Stimulated activated CD8-positive, alpha-beta memory T cell treated with anti-CD3 and anti-CD28 coated beads, Interleukin-4, amount 100 ng/mL, for 1 hour (primary cell): ENCODE measurements at places on chromosomes 2 and 18.

GRCh38 chr2:101696272-101697123 is 1.0 kb upstream of the MAP4K4 start:
- DNase-seq = no peak

DNA sequence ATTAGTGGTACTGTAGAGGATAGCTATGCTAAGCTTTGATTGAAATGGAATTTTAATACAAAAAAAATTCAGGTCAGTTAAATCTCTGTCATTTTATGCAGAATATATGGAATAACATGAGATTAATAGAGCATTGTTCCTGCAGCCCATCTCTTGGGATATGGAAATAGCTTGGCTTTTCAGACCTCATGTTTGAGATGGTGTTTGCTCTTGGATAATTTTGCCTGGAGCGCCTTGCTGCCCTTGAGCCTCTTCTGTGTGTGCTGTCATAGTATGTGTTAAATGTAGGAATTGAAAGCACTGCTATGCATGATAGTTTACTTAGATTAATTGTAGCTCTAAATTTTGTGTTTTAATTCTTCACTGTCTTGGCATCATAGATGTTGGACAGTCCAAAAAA is 27.7 kb downstream of the GALNT1 start:
- DNase-seq = no peak

- DNase-seq = no peak
Measured at GRCh38 chr18:41829647-41830516, 125.2 kb upstream of the PIK3C3 start.

DNA sequence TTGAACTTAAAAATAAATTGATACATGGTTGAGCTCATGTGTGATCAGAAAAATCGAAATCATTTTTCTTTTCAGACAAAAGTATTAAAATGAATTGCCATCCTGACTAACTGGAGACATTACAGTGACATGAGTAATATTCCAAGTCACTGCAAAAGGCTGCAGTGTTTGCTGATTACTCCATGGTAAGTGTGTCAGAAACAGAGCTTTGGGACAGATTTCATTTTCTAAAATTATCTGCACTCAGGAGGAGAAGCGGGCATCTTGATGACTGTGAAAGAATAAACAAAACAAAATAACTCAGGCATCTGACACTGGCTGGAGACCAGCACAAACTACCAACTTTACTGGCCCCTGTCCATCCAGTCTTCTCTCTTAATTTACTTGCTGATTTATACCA is 312.3 kb upstream of the PIK3C3 start:
- no peak for DNase-seq

DNA sequence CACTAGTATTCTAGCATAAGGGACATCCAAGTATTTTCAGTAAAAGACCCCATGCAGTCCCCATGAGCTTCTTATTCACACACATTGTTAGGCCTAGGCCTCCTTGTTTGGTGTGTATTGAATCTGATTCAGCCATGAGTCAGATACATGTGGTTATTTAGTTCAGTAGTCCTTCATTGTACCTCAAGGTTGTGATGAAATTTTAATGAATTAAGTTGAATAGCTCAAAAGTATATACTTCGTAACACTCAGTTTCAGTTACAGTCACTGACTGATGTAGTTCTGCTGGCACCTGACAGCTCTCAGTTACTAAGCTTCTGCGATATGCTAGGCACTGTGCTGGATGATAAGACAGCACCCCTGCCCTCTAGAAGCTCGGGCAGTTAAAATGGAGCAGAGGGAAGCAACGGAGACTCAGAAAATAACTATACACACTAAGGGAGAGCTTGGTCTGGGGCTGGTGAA is 86.4 kb downstream of the XRCC5 start:
- DNase-seq = no peak

- DNase-seq = no peak
Measured at GRCh38 chr2:118255301-118255700, 167.0 kb downstream of the INSIG2 start.

- no peak for DNase-seq
Measured at GRCh38 chr2:235230821-235231601, 262.8 kb upstream of the AGAP1 start.

GRCh38 chr2:74619651-74620297 is 28.4 kb downstream of the M1AP start:
- no peak for DNase-seq

GRCh38 chr2:169828141-169828811 is 1.0 kb downstream of the UBR3 start:
- DNase-seq = peak; percentile 17

GRCh38 chr2:16633621-16634430 is 31.8 kb downstream of the CYRIA start:
- DNase-seq = no peak

DNA sequence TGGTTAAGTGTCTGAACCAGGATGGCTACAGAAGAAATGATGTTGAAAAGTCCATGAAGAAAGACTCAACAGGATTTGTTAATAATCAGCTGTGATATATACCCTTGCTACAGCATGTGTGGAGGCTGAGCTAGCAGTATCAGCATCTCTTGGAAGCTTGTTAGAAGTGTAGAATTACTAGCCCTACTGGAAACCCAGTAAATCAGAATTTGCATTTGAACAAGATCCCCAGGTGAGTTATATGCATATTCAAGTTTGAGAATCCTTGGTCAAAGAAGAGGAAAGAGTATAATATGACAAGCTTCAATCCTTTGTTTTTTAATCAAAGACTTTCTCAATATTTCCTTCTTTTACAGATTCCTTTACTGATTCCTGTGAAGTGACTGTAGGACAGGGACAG is 109.0 kb upstream of the KCNJ3 start:
- DNase-seq = no peak
